ENCODE measurements at places on chromosomes 12 and 14. TPM values are rescaled to one million over a fixed set of nuclear protein-coding genes. Genes with fewer than 3 reads are reported as not detected.

The RIMBP2 gene
- polyA plus RNA-seq: 0.75 TPM

The ZNF410 gene
- polyA plus RNA-seq: 28.2 TPM

The ANKRD33 gene
- not detected for polyA plus RNA-seq

The IL22 gene
- polyA plus RNA-seq: not detected

The RPL10L gene
- not detected for polyA plus RNA-seq

The PRIMA1 gene
- 3.2 TPM for polyA plus RNA-seq

The WNT1 gene
- not detected for polyA plus RNA-seq

The PRKD1 gene
- 31.0 TPM for polyA plus RNA-seq

The KERA gene
- 16.7 TPM for polyA plus RNA-seq

The RHNO1 gene
- 22.9 TPM for polyA plus RNA-seq

The DEPDC4 gene
- polyA plus RNA-seq: 2.3 TPM

The C3AR1 gene
- polyA plus RNA-seq: 7.6 TPM

- peak; percentile 3 for DNase-seq
Observed at GRCh38 chr12:21296751-21297406, 37.8 kb downstream of the SLCO1A2 start.

- peak; percentile 61 for DNase-seq
Observed at GRCh38 chr14:53152184-53152886, 788 bp downstream of the DDHD1 start.

DNA sequence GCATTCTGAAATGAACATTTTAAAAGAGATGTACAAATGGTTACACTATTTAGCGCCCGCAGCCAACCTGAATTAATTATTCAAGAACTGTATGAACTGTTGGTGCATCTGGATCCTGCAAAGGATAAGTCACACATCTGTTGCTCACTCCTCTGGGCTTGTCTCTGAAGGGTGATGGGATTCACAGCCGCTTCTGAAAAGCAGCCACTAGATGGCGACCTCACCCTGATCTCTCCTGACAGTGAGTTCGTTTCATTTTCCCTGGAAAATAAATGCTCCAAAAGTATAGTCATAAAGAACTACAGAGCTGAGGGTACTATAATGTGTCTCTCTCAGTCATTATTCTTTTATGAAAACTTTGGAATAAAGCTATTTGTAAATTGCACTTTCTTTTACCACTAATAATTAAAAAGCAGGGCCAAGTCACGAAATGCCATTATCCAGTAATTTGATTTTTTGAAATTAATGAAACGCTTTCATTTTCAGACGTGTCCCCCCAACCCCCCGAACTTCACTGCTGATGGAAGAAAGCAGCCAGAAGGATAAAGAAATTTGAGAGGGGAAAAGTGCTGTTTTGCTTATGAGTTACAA lies 789.6 kb downstream of the NRXN3 start:
- peak; percentile 79 for DNase-seq

DNA sequence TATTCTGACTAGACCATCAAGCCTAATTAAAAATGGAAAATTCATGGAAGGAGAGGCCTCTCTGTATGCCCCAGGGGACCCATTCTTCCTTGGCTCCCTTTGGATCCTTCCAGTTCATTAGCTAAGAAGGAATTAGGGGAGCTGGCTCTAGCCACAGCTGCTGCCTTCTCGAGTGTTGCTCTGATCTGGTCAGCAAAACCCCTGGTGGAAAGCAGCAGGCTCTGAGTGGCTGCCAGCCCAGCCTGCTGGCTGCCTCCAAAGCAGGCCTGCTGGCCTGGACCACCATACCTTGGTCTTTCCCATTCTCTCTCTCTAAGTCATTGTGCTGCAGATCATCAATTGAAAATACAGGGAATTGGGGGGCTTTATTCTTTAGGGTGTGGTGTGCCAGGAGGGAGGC lies 29.0 kb upstream of the AKAP6 start:
- no peak for DNase-seq

- DNase-seq: no peak
Observed at GRCh38 chr12:14850929-14851663, 7.8 kb upstream of the ART4 start.

DNA sequence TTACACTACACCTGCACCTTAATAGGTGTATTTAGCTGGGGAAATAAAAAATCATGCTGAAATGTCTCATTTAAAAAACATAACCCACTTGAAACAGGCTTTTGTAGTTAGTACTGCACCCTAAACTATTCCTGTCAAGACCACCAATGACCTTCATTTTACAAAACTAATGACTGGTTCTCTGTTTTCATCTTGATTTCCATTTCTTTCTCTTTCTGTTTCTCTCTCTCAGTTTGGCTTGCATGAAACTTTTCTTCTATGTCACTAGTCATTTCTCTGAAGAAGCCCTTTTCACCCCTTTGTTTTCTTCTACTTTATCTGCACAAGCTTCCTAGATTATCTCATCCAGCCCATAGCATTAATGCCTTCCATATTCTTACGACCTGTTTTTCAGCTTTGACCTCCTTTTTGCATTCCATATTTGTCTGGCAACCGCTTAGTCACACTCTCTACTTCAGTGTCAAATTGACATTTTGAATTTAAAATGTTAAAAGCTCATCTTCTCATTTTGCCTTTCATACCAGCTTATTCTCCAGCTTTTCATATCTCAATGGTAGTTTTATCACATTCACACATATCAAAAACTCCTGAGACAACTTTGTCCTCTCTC lies 32.7 kb upstream of the KLRF1 start:
- no peak for DNase-seq

- DNase-seq: no peak
Observed at GRCh38 chr12:26555139-26555538, 277.9 kb downstream of the ITPR2 start.

DNA sequence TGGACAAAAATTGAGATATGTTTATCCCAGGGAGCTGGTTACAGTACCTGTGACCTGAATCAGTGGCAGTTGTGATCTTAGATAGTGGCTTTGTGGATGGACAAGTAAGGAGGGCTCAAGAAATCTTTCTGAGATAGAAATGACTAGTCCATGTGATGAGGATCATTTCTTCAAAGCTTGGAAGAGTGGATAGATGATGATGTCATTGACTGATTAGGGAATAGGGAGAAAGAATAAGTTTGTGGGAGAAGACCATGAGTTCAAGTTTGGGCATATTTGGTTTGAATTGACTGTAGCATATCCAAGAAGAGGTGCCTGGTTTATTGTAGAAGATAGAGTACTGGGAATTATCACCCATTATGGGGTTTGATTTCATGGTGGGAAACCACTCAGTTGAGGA lies 336.7 kb upstream of the PRICKLE1 start:
- DNase-seq: no peak

GRCh38 chr14:61329478-61330051 lies 8.2 kb downstream of the PRKCH start:
- no peak for DNase-seq

GRCh38 chr14:97655169-97655948 lies 858.2 kb downstream of the VRK1 start:
- no peak for DNase-seq

DNA sequence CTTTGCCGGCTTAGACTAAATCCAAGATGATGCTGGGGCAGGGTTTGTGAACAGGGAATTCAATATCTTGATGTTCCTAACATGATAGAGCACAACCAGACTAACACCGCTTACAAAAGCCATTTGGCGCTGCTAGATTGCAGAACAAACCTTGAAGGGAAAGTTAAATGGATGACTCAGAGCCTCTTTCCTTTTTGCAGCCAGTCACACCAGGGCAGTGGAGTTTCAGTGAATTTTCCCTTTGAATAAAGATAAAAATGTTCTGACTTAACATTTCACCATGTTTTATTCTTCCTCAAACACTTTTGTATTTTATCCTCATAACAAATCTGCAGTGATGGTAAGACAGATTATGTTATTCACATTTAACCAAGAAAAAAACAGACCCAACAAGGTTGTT lies 47.3 kb downstream of the PDE6H start:
- DNase-seq: no peak

- no peak for DNase-seq
Observed at GRCh38 chr14:105192866-105193731, 12.0 kb upstream of the NUDT14 start.

DNA sequence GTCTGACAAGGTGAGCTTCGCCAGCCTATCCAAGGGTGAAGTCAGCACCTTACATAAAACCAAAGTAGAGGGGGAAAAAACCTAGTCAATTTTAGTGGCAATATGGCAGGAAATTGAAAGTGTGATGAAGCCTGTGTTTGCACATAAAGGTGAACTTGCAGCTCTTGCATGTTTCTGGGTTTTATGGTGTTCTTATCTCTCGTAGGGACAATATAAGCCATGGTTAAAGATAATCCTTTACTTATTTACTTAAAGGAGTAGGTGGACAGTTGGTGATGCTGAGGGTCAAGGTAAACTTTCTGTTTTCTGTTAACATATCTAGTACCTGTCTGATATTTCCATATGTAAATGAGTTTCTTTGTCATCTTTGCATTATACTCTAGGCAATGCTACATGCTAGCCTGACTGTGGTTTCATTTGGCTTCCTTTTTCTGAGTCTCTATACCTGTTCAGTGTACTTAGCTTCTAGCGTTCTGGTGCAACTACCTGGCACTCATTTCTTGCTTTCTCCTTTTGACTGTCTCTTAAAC lies 32.8 kb downstream of the CCDC91 start:
- DNase-seq: no peak

- DNase-seq: no peak
Observed at GRCh38 chr12:98916106-98916505, 271.0 kb downstream of the APAF1 start.

- no peak for DNase-seq
Observed at GRCh38 chr14:98059106-98059505, 1212.9 kb downstream of the BCL11B start.

DNA sequence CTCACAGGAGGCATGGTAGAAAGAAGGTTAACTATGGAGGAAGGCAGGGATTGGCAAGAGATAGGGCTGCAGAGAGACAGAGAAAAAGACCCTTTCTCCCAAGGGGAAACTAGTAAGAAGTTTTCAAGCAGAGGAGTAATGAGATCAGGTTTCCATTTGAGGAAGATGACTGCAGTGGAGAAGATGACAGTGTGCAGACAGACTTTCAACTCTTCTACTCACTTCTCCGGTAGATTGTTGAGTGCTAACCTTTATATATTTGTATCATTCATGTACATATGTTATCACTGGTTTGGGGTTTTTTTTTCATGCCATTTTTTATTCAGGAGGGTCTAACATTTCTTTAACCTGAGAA lies 5.9 kb upstream of the B3GNT4 start:
- DNase-seq: no peak

GRCh38 chr14:99958380-99958779 lies 106.8 kb upstream of the EVL start:
- no peak for DNase-seq

DNA sequence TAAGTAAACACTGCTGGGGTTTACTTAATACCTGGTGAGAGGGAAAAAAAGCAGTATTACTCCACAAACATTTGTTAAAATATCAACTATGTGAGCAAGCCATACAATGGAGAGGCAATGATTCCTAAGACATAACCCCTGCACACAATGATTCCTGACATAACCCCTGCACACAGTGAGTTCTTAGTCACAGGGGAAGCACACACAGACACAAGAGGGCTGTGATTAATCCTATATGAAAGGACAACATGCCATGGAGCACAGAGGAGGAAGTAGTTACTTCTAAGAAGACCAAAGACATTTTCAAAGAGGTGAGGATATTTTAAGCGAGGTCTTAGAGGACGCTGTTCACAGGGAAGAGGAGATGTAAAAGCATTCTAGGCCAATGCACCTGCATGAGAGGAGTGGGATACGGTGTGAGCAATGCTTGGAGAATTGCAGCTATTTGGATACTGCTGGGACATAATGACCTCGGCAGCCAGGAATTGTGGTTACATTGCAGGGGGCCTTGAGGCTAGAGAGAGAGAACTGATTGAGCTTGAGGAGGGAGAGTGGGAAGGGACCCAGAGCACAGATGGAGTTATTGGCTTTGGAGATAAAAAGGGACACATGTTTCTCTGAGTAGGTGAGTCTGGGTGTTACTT lies 211.9 kb downstream of the APAF1 start:
- DNase-seq: no peak

GRCh38 chr12:80582431-80582830 lies 125.0 kb upstream of the MYF6 start:
- DNase-seq: no peak

DNA sequence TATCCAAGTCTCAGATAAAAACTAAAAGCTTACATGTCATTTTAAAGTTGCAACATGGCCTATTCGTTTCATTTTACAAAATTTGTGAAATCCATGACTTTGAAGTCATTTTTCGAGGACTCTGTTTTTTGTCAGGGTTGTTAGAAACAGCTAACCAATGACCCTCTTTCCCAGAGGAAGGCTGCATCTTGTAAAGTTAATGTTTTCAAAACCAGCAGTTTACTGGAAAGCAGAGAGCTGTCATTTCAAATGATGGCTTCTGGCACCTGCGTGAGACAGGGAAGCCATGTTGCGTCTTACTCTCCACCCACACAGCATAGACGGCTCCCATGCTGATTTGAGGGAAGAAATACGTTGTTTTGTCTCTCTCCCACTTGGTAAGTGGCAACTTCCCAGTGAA lies 50.1 kb upstream of the RTRAF start:
- DNase-seq: no peak

DNA sequence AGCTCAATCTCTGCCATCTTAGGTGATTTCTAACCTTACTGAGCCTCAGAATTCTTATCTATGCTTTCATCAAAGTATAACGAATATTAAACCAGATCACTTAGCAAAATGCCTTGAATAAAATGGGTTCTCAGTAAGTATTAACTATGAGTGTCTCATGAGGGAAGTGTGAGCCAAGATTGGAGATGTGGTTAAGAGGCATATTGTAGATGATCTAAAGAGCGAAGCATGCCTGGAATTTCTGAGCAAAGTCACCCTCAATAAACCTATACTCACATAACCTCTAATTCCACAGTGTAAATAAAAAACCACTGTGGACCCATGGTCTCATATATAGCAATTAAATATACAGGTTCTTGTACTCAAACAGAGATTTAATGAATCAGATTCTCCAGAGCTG lies 193.1 kb upstream of the FSCB start:
- DNase-seq: no peak

- DNase-seq: no peak
Observed at GRCh38 chr14:71238835-71239234, 331.6 kb downstream of the PCNX1 start.

DNA sequence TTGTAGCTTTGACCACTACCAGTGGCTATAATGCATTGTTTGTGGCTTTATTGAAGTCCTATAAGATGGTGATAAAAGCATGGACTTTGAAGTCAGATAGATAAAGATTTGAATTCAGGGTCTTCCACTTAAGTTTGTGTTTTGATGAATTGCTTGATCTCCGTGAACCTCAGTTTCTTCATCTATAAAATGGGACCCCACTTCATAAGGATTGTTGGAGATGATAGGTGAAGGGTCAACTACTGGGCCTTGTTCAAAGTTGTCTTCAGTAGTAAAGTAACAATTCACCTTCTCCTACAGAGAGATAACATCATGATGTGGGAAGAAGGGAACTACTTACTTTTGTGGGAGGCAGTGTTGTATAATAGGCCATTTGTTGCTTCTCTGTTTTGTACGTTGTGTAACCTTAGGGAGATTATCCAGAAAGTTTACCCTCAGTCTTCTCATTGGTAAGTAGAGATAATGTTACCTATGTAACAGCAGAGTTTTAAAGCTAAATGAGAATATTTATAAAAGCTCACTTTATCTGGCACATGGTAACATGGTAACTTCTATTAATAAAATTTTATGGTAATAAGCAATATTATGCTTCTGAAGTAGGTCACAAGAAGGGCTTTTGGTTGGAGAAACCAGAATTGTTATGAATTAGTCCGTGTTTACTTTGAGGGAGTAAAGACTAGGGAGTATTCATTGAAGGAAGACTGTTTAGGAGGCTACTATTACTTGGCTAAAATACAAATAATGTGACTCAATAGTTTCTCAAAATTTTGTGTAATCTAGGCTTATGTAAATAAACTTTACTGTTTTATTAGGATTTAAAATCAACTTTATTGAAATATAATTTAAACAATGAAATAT lies 15.1 kb downstream of the ADIPOR2 start:
- DNase-seq: no peak

- no peak for DNase-seq
Observed at GRCh38 chr14:105682956-105683570, 156.7 kb downstream of the TMEM121 start.

Data from hindlimb muscle (tissue), 1 donor.